ENCODE measurements at places on chromosomes 6 and 20.

DNA sequence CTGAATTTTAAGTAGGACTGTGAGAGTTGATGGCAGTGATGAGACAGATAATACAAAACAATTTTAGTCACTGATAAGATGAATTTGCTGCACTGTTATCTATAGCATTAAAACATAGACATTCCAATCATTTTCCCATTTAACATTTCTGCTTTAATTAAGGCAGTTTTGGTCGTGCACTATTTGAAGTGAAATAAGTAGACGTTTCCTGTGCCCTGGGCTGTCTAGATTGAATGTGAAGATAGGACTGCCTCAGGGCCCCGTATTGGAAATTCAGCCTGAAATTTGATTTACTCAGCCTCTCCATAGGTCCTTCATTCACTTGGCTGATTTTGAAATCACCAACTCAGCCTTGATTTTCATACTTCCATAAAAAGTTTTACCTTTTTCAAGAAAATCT, 48.3 kb downstream of the ARID1B start:
- no peak for DNase-seq

- DNase-seq, result no peak
Measured at GRCh38 chr6:105862936-105863607, 223.1 kb upstream of the PRDM1 start.

DNA sequence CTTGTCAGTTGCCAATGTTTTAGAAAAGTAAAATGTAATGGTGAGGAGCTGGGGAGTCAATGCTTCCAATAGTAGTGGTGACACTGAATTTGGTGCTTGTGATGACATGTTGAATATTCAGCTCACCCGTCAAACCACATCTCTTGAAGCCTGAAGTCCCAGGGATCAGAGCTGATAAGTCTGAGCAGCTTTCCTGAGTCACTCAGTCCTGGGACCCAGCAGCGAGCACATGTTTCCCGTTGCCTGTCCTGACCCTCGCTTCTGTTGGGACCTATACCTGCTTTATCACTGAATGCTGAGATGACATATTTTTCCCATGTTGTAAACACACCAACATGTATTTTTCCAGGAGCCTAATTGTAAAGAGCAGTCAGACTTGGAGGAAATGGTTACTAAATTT, 693.6 kb downstream of the QKI start:
- no peak for DNase-seq

GRCh38 chr6:31615748-31616147, 714 bp downstream of the AIF1 start:
- DNase-seq, result no peak

DNA sequence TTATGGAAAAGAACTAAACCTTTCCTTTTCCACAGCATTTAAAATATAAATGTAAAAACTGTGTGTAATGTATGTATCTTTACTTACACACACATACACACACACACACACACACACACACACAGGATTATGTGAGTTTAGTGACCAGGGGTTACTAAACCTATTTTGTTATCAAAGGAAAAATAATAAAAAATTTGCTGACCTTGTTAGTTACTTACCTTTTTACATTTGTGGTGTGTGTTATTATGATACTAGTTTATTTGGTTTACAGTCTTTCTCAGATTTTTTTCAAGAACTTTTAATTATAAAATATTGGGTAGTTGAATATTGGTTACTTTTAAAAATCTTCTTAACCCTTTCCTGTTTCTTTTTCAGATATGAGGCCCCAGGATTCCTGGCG, 15.7 kb downstream of the NKX2-4 start:
- no peak for DNase-seq

- DNase-seq, result peak; percentile 9
Measured at GRCh38 chr6:71977884-71978283, 91.5 kb downstream of the RIMS1 start.

DNA sequence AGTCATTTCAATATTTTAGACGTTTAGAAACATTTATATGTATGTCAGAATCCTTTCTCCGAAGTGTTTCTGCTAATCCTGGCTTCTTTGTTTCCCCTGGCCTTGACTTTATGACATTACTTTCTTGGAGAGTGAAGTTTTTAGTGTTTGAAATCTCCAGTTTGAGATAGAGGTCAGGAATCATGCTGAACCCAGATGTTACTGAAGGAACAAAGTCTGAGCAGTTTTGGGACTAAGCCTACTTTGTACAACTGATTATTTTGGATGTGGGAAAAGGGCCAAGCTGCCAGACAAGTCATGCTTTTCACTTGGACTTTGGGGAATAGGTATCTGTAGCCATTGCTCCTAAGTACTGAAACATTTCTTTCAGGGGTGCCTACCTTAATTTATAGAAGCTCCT, 2.3 kb downstream of the RNF144B start:
- no peak for DNase-seq

- no peak for DNase-seq
Measured at GRCh38 chr6:56715741-56716140, 73.1 kb upstream of the DST start.

DNA sequence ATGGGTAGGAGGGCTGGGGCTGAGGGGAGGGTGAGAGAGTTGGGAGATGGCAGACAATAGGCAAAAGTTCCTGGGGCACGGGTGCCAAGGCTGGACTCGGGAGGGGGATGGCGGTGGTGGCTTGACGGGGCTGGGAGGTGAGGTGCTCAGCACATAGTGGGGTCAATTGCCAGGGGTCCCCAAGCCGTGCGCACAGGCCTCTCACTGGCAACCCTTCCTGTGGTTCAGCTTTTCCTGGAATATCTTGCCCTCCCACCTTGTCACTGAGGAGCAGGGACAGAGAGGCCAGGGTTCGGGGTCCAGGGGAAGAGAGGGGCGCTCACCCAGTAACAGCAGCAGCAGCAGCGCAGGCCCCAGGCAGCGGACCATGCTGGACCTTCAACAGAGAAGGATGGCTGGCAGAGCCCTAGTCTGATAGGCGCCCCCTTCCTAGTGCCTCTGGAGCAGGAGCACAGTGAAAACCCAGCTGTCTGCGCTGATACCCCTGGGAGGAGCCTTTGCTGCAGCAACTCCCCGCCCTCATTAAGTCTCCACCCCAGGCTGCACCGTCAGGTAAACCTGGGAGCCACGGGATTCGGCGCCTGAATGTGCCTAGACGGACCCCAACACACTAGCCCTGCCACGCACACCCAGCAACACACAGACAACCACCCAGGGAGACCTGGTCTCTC, at the start of gene GFRA4:
Gene GFRA4 (minus strand): TSS at position 369 of the 671 bp plus-strand sequence. CDS start 0 bp downstream, at position 369.
- DNase-seq, result no peak

- DNase-seq, result no peak
Measured at GRCh38 chr6:26075063-26075717, 12.0 kb upstream of the HFE start.

DNA sequence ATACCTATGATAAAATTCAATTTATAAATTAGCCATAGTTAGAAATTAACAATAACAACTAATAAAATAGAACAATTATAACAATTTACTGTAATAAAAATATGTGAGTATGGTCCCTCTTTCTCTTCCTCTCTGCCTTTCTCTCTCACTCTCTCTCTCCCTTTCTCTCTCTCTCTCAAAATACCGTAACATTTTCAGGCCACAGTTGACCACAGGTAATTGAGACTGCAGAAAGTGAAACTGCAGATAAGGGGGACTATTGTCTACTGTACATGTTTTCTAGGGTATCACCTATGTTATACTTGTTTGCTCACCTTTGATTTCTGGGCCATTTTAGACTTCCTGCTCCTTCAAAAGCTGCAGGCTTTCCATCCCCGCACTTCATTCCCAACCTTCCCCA, 46.8 kb downstream of the LY86 start:
- no peak for DNase-seq

DNA sequence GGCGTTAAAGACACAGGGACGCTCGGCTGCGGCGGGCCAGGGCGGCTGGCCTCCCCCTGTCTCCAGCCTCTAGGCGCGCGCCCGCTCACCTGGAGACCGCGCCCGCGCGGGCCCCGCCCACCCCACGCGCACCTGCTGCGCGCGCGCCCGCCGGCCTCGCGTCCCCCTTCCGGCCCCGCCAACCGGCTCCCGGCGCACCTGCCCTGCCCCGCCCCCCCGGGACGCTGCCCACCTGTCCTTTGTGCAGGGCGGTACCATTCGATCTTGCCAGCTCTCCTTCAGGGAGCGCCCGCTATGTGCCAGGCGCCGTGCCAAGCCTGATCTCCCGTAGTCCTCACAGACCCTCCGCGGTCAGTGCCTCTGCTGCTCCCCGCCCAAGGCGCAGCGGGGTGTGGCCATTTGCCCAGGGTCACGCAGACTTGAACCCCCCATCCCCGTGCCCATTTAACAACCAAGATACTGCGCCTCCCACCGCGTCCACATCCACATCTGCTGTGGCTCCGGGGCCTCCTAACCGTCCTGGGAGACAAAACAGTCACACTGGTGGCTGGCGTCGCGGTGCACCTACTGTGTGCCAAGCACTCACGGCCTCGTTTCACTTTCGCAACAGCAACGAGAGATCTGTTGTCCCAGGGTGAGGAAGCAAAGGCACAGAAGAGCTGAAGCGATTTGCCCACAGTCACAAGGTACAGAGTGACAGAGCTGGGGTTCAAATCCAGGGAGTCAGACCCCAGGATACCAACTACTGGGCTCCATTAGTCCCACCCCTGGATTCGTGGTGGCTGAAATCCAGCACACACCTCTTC, 48.1 kb downstream of the NOL4L start:
- DNase-seq, result no peak

GRCh38 chr20:46206025-46206424, 87.9 kb downstream of the CD40 start:
- DNase-seq, result peak; percentile 67

DNA sequence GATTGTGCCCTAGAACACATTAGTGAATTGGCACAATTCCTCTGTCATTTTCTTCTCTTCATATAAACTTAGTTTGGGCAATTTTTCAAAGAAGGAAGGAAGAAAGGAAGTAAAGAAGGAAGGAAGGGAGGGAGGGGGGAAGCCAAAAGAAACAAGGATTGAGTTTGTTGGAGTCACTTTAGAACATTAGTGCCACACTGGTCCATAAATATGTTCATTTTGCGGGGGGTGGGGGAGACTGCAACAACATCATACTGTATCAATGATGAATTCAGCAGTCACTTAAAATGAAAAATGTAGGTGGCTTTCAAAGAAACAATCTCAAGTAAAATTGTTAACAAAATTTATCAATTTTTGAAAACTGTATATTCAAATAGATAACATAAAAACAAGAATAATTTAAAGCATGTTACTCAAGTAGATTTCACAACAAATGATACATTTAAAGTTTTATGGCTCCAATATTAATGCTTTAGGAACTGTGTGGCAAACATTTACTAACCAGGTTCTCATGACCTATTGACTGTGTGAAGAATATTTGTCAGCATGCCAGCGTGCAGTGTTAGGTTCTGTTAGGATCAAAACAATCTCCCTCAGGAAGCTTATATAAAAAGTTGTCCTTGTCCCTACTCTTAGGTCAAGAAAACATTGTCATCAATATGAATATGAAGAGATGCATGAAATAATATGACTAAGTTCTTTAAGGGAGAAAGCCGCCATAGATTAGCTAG, 208.1 kb upstream of the AGPAT4 start:
- DNase-seq, result no peak

DNA sequence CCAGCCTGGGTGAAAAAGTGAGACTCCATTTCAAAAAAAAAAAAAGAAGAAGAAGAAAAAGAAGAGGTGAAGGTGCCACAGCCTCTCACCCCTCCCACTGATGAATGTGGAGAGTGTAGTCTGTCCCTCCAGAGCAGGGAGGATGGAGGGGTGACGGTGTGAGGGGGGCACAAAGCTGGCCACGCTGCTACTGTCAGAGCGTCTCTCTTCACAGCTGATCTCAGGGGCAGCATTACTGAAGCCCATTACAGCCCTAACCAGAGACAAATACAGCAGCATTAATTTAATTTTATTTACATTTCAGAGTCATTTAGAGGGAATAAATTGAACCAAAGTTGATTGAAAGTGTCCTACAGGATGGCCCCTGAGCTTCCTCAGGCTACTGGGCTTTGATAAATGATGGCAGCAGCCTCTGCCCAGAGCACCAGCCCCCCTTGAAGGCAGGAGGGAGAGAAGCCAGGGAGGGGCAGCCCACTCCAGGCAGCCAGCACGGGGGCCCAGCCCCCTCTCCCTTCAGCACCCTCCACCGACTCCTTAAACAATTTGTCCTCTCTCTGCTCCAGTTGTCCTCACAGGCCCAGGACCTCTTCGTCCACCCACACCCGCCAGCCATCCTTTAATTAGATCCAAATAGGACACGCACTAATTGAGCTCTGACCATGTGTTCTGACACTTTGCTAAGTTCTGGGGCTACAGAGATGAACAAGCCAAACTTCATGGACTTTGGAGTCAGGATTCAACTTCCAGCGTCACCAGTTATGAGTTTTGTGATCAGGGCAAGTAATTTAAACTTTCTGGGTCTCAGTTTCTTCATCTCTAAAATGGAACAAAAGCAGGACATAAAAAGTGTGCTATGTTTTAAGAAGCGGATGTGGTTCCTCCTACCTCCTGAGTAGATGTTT, 18.6 kb upstream of the ZFAND3 start:
- no peak for DNase-seq

GRCh38 chr20:5890773-5891441, 59.4 kb downstream of the TRMT6 start:
- no peak for DNase-seq
